ENCODE measurements at places on chromosomes 11 and 22.

GRCh38 chr11:104573441-104573990, 324.7 kb downstream of the CASP12 start:
- DNase-seq: no peak

GRCh38 chr11:93952082-93952780, 68.9 kb upstream of the HEPHL1 start:
- no peak for DNase-seq

GRCh38 chr11:72828692-72829101, 14.5 kb downstream of the ATG16L2 start:
- DNase-seq: no peak

- DNase-seq: no peak
These were observed 13.7 kb downstream of the RELT start for GRCh38 chr11:73389916-73390315.

DNA sequence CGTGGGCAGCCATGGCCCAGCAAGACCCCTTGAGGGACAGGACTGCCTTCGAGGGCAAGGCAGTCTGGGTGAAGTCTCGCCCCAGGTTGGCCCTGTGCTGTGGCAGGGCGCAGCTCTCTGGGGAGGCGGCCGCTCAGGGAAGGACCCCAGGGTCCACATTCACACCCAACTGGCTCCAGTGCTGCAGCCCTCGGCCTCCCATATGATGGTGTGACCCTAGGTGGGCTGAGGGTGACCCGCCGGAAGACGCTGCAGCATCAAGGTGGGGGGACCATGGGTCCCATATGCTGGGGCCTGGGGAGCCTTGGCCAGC, 28.0 kb upstream of the CCDC188 start:
- DNase-seq: no peak

DNA sequence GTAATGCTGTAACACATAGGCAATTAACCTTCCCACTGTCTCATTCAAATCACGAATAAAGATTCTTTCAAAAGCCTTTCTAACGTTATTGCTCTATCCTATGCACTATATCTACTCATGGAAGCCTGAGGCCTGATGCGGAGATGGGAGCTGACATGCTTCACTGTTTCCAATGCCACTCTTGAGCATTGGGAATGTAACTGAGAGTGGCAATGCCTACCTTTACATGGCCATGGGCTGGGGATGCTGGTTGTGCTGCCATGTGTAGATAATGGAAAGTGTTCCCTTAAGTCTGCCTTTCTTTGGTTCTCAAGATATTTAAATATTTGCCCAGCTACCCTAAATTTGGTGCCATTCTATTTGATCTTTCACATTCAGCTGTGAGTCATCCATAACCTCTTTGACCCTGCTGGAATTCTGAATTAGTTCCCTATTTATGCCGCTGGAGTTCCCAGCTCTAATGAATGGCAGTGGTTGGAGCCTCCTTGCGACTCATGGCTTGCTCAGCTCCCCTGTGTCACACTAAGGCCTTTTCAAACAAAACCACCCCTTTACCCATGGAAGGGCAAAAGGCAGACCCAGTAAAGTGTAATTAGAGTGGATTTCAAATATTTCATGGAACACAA, 21.4 kb upstream of the DKK3 start:
- DNase-seq: no peak

DNA sequence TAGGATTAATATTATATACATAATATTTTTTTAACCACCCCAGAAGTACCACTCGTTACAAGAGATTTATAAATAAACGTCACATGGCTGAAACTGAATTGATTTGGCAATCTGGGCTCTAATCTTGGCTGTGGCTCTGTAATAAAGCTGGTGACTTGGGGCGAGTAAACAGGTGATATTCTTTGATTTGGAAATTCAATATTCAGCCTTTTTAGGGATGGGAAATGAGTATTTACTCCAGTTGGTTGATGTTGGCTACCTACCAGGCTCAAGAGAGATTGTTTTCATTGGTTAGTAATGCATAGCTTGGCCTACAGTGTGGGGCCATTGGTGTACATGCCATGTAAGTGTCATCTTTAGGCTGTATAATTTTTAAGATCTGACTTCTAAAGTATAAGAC, 117.7 kb upstream of the SORL1-AS1 start:
- DNase-seq: no peak

DNA sequence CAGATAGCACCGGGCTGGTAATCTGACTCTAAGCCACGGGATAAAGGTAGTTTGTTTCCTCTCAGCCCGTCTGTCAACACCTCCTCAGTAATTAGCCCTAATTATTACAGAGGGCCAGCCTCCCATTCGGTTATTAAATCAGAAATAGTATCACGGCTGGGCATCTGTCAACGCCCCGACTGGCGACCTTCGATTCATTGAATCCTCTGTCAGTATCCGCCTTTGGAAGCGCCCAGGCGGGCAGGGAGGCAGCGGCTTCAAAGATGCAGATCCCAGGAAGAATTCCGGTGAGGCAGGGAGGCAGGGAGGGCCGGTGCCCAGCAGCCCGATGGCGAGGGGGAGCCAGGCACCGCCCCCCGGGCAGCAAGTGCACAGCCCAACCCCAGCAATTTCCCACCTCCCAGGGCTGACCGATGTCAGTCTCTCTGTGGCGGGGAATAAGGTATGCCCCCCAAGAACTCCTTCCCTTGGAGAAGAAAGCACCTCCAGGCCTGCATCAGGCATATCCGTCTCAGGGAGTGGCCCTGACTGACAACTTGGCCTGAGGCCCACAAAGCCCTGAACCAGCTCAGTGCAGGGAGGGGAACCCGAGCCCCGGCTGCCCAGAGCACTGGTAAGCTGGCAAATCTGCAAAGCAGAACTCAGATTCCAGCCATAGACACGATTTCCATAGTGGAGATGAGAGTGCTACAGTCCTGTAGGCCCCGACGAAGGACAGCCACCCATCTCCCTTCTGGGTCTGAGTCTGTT, 11.4 kb downstream of the GNB1L start:
- DNase-seq: no peak

- no peak for DNase-seq
These were observed 1.1 kb downstream of the MTMR2 start for GRCh38 chr11:95922536-95923438.

GRCh38 chr22:22159384-22159783, 85.2 kb upstream of the VPREB1 start:
- no peak for DNase-seq

DNA sequence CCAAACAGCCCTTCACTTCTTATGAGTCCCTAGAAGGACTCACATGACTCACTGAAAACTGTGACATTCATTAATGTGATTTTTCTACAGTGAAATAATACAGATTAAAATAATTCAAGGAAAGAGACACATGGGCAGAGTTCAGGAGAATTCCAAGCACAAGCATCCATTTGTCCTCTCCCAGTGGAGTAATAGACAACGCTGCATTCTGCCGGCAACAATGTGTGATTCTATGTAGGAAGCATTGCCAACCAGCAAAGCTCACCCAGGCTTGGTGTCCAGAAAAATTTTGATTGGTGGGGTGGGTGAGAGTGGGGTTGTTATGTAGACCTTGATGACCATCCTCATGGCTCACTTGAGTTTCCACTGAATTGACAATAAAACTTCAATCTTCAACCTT, 123.9 kb downstream of the VPREB1 start:
- no peak for DNase-seq

- no peak for DNase-seq
These were observed 122.5 kb downstream of the SERGEF start for GRCh38 chr11:17890325-17890724.

- no peak for DNase-seq
These were observed 899 bp upstream of the RAB30 start for GRCh38 chr11:83072350-83073242.

- DNase-seq: no peak
These were observed 800.9 kb upstream of the CHORDC1 start for GRCh38 chr11:91023731-91024130.

GRCh38 chr11:130588471-130588870, 140.0 kb downstream of the ADAMTS15 start:
- DNase-seq: no peak

GRCh38 chr11:98153752-98154151, 867.0 kb upstream of the CNTN5 start:
- DNase-seq: no peak

GRCh38 chr11:83678831-83679584, 392.8 kb upstream of the CCDC90B start:
- DNase-seq: no peak

GRCh38 chr11:121683791-121684190, 231.0 kb upstream of the SORL1-AS1 start:
- no peak for DNase-seq

- no peak for DNase-seq
These were observed 60.3 kb downstream of the TSPAN18 start for GRCh38 chr11:44787070-44787469.

DNA sequence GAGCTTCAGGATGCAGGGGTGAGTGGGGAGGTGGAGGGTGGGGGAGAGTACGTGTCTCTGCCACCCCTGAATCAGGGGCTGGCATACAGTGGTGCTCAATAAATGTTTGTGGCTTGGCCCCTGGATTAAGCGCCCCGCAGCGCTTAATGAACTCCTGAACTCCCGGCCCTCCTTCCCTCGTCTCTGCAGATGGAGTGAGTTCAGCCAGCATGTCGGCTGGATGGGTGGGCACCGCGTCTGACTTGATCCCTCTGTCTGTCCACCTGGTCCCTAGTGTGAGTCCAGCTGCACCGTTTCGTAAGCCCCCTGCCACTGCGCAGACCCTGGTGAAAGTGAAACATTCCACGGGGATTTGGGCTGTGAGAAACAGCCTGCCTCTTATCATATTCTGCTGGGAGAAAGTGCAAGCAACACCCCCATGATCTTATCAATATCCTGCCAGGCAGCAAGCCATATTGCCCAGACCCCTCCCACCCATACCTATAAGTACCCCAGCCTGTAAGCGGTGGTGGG, 12.0 kb upstream of the MRGPRD start:
- no peak for DNase-seq

- no peak for DNase-seq
These were observed 20.7 kb upstream of the NCF4 start for GRCh38 chr22:36840106-36840505.

DNA sequence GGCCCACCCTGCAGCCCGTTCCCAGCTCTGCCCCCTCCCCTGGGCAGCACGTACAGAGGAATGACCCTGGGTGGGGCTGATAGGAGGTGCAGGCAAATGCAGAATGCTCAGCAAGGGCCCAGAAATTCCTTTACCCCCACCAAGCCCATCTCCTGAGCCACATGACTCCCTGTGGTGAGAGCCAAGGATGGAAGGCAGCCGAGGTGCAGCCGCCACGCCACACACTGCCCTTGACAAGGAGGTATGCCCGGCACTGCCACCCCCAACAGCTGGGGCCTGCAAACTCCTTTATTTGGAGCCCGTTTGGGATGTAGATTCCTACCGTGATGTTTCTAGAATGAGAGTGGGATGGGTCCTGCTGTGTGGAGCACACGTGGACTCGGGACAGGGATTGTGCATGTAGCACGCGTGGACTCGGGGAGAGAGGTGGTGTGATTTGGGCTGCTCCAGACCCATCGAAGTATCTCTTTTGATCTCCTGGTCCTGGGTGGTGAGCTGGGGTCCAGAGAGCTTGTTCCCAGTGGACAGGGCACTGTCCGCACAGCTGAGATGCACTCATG, 12.9 kb downstream of the GTSE1 start:
- DNase-seq: no peak

DNA sequence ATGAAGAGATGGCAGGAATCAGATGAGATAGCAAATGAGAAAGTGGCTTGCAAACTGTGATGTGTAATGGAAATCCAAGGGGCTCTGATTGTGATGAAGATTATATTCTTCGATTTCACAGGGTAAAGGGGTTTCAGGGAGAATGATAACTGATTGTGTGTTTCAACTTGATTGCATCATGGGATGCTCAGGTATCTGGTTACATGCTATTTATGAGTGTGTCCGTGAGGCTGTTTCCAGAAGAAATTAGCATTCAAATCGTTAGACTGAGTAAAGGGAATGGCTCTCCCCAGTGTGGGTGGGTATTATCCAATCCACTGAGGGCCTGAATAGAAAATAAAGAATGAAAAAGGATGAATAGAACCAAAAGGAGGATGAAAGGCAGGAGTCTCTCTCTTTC, 278.7 kb upstream of the LARGE1 start:
- no peak for DNase-seq

- DNase-seq: peak; percentile 41
These were observed 8.5 kb downstream of the ACAD8 start for GRCh38 chr11:134261626-134262488.

DNA sequence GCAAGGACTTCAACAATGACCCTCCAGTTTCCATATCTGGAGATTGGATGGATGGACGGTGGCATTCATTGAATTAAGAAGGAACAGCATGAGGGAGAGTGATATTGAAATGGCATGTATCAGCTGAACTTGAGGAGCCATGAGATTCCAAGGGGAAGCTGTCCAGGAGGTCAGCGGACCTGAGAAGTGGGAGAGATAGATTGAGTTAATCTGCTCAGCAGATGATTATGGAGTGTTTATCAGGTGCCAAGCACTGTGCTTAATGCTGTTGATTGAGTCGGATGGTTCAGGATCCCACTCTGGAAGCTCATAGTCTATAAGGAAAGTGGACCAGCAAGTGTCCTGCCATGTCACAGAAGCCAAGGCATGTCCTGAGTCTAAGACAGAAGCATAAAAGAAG, 581.3 kb downstream of the INSC start:
- no peak for DNase-seq

DNA sequence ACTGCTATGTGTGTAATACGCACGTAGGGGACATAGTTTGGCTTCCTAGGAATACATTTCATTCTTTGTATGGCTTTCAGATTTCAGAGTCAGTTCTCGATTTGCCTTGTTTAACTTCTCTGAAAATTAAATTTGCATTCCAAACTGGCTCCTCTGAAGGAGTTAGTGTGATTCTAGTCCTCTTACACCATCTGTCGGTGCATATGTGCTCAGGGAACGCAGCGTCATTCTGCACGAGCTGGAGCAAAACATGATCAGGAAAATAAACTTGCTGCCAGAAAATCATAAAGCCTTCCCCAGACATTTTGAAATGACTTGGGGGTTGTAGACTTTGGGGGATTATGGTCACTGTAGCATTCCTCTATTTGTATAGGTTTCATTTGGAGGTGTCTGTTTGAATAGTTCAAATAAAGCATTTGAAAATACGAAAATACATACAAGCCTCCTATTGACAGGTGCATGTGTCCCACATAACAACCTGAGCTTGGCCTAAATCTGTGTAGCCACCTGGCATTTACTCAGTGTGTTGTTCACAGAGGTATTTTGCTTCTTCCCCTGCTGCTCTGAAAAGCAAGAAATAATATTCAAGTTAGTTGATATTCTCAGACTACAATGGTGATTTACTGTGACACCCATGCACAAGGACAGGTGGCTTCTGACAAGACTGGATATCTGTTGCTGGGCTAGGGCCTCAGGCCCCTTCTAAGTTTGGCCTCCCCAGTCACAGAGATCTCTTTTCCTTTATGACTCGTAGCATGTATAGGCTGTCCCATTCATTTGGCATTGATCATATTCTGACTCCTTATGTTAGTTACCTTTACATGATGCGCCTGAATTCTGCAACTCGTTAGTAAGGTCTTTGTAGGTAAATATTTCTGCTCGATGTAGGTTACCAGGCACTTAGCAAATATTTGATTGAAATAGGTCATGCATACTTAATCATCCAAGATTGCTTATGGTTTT, 81.6 kb upstream of the SORL1-AS1 start:
- DNase-seq: no peak
